Stimulated activated CD4-positive, alpha-beta T cell treated with anti-CD3 and anti-CD28 coated beads, TNF-alpha, amount 100 ng/mL, for 24 hours (primary cell): ENCODE measurements at places on chromosomes 3 and 15.

DNA sequence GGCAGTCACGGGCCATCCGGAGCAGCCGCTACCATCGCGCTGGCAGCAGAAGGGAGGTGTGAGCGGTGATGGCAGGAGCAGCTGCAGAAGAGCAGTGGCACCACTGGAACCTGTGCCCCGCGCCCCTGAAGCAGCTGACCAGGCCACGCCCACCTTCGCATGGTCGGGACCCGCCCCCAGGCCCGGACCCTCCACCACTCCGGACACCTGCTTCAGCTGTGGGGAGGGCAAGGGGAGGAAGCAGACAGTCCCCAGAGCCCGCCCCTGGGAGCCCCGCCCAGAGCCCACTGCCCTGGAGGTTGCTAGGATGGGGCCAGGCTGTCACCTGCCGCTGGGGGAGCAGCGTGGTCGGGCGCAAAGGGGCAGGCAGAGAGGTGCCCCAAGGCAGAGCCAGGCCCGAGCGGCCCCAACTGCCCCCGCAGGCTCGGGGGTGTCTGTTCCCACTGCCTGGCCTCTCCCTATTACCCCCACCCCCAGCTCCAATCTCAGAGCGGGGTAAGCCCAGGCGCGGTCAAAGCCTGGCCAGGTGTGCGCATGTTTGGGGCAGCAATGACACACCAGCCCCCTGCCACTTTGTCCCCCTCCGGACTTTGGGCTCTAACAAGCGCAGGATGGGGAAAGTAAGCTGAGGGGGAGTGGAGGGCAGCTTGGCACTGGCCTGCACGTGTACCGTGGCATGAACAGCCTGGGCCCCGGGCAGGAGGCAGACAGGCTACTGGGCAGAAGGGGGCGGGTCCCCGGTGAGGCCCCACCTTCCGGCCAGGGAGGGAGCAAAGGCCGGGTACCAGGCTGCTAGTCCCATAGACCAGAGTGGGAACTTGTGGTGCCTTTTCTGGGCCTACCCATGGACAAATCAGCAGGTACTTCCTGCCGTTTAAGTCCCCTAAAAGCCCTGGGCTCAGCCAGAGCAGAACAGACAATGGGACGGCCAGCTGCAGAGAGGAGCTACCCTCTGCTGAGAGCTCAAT lies 8.7 kb downstream of the SPCS1 start:
- DNase-seq = no peak

DNA sequence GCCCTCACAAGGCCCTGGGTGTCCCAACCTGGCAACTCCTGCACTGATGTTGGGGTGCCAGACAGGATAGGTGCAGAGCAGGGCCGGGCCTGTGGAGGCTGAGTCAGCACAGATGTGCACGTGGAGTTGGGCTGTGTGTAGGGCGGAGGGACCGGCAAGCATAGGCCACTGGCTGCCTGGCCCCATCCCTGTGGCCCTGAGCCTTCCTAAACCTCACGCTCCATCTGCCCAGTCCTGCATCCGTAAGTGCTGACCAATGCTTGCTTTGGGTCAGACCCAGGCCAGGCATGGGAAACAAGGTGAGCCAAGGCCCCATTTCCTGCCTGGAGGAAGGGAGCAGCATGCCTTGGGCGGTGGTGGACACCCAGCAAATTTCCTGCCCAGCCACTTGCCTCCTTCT lies 5.8 kb upstream of the IQSEC1 start:
- DNase-seq = no peak

GRCh38 chr3:10695595-10696285 lies 120.3 kb upstream of the SLC6A11 start:
- DNase-seq = no peak

- peak; percentile 19 for DNase-seq
These were observed 462.0 kb downstream of the PDCD6IP start for GRCh38 chr3:34260271-34261000.

GRCh38 chr3:158539414-158540014 lies 31.5 kb upstream of the MLF1 start:
- peak; percentile 18 for DNase-seq

DNA sequence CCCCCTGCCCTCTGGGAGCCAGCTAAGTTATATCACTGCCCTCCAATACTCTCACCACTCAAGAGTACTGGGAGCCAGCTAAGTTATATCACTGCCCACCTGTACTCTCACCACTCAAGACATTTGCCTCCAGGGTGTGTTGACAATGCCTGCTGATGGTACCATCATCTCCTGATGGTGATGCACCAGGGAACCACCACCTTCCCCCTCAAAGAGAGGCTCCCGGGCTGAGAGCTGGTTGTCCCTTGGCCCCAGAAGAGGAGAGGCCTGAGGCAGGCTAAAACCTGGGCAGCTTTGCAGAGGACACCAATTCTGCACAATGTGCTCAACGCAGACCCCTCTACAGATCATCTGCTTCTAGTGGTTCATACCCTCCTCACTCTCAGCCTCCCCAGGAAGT lies 7.5 kb upstream of the HAPLN3 start:
- DNase-seq = no peak

DNA sequence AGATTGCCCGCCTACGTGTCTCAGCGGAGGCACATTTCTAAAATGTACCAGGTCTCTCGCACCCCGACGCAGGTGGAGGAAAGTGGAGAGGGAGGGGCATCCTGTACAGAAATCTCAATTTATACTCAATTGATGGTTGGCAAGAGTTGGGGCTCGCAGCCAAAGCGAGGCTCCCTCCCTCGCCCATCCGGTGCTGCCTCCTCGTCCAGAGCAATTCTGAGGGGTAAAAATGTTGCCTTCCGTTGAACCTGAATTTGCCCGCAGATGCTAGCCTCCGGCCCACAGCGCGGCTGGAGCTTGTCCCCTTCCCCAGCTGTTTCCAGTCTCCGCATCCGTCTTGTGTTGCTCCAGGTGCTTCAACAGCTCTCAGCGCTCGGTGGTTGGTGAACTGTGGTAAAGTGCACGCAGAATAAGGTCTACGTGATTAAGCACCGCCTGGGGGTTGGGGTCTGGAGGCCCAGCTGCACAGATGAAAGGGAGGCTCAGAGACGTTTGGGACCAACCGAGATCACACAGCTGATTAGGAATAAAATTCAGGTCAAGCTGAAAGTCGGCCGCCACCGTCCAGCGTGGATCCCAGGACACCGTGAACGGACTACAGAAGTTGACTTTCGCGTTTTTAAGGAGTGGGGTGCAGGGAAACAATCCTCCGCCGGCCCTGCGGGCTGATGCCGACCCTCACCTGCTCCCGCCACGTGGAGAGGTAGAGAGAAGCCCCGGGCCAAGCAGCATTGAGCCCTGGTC lies 846 bp upstream of the POLG start:
- no peak for DNase-seq

DNA sequence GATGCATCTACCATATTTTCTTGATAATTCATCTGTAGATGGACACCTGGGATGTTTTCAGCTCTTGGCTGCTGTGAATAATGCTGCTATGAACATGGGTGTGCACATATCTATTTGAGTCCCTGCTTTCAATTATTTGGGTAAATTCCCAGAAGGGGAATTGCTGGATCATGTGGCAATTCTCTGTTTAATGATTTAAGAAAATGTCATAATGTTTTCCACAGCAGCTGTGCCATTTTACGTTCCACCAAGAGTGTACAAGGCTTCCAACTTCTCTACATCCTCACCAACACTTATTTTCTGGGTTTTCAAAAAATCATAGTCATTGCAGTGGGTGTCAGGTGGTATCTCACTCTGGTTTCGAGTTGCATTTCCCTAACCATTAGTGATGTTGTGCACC lies 64.4 kb downstream of the NSMCE3 start:
- DNase-seq = no peak
